ENCODE measurements at places on chromosomes 7 and 10.
A peak's percentile ranks its signal among the peaks of the same experiment; 100 is the strongest.

GRCh38 chr7:93823621-93824020 lies 66.9 kb downstream of the TFPI2 start:
- DNase-seq: no peak

GRCh38 chr10:110497438-110498086 lies at the start of gene DUSP5:
TSS of gene DUSP5 (plus strand) at chr10:110497907. CDS start at chr10:110498122, 215 bp downstream.
- peak; percentile 77 for DNase-seq

DNA sequence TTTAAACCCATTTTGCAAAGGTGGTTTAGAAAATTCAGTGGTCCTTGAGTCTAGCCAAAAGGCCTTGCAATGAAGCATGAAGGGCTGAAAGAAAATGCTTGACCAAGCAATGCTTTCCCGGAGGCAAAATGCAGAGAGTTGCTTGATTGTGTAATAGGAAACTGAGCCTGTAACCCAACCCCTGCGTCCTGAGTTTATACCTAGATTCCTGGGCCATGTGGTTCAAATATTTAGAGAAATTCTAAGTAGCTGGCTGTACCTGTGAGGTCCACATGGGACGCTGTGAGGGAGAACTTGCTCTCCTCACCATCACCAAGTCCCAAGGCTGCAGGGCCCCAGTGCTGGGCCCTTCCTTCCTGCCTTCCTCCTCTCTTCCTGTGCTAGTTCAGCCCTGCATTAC lies 45.7 kb downstream of the CXCL12 start:
- DNase-seq: no peak

DNA sequence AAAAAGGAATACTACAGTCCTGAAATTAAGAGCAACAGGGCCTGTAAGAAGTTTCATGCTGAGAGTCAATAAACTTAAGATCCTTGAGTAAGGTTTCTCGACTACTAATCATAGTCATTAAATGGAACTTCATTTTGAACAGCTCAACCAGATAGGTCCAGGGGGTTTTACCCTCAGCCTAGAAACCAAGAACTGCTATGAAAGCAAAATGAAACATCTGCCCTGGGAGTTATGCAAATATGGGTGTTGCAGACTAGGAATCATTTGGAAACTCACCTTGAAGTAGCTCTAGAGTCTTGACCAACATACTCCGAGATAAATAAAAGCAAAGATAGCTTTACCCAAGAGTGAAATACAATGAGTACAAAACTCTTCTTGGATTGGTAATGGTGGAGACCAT lies 128.0 kb downstream of the HGF start:
- no peak for DNase-seq

DNA sequence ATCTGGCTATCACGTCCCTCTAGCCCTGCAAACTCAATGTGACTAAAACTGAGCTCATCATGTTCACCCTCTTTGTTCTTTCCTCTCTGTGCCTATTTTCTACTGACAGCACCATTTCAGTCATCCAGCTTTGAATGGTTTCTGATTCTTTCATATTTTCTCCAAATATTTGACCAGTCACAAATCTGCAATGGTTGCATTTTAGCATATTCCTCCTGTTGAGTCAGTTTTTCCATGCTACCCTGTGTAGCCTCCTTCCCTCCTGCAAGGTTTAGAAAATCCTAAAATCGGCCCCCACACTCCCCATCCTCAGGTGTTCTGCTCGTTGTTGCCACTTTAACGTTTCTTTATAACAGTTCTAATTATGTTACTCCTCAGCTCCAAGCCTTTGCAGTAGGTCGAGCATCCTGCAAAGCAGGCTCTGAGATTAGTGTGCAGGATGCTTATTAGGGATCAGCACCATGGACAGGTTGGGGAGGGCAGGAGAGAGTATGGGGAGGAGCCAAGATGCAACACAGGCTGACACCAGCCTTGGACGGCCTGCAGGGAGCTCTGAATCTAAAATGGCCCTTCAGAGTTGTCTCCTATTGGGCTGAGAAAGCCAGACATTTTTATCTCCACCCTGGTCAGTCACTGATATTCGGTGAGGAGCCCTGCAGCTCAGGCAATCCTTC lies 531.0 kb upstream of the COBL start:
- no peak for DNase-seq

DNA sequence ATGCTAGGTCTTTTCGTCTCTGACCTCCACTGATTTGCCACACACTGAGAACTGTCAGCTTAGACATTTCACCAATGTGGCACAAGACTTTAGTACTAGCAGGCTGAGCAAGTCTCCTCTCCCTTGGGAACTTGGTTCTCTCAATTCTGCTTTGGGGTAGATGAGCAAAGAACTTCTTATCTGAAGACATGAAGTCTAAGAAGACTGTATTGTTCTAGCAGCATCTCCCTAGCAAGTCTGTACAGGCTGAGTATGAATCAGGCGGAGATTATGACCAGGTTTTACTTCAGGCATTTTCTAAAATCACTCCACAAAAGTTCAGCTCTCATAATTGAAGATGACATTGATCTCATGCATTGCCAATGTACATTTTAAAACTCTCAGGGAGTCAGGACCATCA lies 23.8 kb upstream of the STN1 start:
- no peak for DNase-seq

GRCh38 chr10:36194276-36194675 lies 552.2 kb upstream of the FZD8 start:
- no peak for DNase-seq

DNA sequence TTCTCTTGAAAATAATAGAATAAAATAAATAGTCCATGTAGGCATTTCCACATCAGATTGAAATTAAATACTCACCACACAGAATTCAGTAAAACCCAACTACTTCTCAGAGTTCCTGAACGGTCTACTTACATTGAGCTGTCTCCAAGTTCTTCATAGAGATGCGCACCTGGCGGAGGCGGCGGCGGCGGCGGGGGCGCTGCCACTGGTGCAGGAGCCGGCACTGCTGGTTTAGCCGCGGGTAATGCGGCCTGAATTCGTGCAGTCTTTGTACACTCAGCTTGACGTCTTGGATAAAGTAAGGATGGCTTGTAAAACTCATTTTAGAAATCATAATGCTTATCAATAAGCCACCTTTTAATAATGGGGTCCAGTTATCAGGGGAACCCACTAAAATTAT lies 973.8 kb downstream of the PCDH15 start:
- DNase-seq: no peak

GRCh38 chr7:73366127-73366526 lies 38.2 kb downstream of the FKBP6 start:
- no peak for DNase-seq

DNA sequence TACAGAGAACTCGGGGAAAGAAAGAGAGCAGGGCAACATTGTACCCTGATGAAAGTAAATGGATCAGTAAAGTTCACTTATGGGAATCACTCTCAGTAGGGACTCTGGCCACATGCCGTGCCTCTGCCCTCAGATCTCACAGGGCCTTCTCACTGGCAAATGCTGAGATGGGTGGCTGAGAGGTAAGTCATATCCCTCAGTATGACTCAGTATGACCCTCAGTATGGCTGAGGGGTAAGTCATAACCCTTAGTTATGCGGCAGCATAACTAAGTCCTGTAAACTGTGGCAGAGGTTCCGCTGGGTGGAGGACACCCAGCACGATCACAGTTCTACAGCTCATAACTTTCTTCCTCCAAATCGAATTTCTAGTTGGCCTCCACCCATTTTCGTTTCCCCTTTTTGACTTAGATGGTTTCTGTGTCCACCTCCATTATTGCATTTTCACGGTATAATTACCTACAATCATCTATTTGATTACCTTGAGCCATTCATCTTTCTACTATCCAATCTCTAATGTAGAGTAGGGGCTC lies 26.5 kb upstream of the WNT16 start:
- no peak for DNase-seq

GRCh38 chr10:125343118-125343925 lies 183.0 kb upstream of the CTBP2 start:
- no peak for DNase-seq

- no peak for DNase-seq
Observed at GRCh38 chr7:112882022-112882421, 91.8 kb upstream of the TMEM168 start.

- no peak for DNase-seq
Observed at GRCh38 chr10:132033632-132034031, 32.1 kb upstream of the JAKMIP3 start.

DNA sequence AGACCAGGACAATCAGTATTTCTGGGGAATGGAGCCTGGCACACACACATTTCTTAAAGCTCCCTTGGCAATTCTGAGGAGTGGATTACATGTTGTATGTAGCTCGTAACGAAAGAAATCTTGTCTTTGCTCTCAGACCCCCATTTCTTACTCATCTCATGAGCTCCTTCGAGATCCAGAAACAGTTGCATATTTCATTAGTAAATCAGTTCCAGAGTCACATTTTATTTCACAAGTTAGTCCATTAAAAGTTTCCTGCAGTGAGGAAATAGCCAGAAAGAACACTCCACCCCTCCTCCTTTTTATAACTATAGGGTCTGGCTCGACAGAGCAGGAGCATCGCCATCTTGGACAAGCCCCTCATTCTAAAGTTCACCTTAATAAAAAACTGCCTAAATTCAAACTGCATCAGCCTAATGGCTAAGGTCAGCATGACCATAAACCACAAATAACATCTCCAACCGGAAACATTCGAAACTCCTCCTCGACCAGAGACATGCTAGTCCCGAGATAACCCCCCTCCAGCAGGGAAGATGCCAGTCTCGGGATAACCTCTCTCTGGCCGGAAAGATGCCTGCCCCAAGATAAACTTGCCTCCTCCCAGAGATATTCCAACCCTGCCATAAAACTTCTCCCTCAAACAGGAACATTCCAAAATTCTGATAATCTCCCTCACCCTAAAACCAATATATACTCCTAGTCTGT lies 7.4 kb downstream of the EGFR start:
- DNase-seq: no peak

GRCh38 chr10:55351431-55351830 lies 550.4 kb upstream of the PCDH15 start:
- DNase-seq: no peak

GRCh38 chr7:2019711-2020511 lies 212.8 kb downstream of the MAD1L1 start:
- DNase-seq: no peak

Data from NCI-H1694 (cell line).